A673 (cell line): ENCODE measurements at places on chromosomes 3 and 15.

GRCh38 chr15:78097667-78098066 is 5.3 kb downstream of the SH2D7 start:
- no peak for DNase-seq

- no peak for DNase-seq
These were observed 74.4 kb downstream of the BOC start for GRCh38 chr3:113285741-113286140.

- no peak for DNase-seq
These were observed 23.8 kb downstream of the CYFIP1 start for GRCh38 chr15:22956257-22956977.

DNA sequence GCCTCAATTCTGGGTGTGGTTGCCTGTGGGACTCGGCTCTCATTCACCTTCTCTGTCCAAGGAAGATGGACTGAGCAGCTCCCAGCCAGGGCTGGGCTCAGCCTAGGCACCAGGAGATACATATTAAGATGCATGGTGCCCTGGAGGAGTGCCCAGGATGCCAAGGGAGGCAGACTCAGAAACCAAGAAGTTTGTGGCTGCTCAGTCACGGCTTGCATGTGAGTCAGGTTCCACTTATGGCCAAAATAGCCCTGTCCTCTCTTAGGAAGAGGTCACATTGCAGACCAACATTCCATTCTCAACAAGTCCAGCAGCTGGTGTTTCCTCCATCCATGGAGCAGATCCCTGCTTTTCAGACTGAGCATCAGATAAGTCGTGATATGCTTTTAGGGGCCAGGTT is 21.8 kb downstream of the CDCP1 start:
- DNase-seq: no peak

DNA sequence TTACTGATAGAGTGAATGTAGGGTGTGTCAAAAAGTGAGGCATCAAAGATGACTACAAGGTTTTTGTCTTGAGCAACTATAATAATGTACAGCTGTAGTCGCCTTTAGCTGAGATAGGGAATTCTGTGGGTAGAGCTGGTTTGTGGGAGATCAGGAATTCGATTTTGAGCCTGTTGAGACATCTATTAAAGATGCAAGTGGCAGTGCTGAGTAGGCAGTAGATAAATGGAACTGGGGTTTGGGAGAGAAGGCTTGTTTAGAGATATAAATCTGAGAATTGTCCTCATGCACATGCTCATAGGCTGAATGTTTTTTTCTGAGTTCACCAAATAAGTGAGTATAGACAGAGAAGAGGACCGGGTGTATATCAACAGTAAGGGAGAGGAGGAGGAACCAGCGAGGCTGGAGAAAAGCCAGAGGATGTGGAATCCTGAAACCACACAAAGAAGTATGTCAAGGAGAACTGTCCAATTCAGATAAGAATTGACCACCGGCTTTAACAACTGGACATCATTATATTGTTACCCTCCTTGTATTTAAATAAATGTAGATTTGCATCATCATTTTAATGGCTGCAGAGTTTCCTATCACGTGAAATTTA is 146.0 kb upstream of the TNIK start:
- DNase-seq: no peak
